ENCODE measurements at places on chromosomes 5 and 9.

GRCh38 chr9:75707191-75707590 lies 183.3 kb upstream of the PCSK5 start:
- no peak for DNase-seq

GRCh38 chr5:113969901-113970300 lies 392.0 kb upstream of the KCNN2 start:
- no peak for DNase-seq

DNA sequence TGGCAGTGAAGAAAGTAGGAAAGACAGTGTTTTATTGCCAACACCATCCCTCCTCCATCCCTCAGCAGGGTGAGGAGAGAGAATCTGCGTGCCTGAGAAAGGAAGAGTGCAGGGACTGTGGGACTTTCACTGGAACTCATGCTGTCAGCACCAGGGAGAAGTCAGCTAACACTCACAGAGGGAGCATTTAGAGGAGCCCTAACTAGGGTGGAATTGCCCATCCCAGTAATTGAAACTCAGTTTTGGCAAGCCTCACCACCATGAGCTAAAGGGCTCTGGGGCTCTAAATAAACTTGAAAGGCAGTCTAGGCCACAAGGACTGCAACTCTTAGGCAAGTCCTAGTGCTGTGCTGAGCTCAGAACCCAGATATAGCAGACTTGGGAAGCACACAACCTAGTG lies 622.3 kb downstream of the SEMA5A start:
- DNase-seq, result no peak

DNA sequence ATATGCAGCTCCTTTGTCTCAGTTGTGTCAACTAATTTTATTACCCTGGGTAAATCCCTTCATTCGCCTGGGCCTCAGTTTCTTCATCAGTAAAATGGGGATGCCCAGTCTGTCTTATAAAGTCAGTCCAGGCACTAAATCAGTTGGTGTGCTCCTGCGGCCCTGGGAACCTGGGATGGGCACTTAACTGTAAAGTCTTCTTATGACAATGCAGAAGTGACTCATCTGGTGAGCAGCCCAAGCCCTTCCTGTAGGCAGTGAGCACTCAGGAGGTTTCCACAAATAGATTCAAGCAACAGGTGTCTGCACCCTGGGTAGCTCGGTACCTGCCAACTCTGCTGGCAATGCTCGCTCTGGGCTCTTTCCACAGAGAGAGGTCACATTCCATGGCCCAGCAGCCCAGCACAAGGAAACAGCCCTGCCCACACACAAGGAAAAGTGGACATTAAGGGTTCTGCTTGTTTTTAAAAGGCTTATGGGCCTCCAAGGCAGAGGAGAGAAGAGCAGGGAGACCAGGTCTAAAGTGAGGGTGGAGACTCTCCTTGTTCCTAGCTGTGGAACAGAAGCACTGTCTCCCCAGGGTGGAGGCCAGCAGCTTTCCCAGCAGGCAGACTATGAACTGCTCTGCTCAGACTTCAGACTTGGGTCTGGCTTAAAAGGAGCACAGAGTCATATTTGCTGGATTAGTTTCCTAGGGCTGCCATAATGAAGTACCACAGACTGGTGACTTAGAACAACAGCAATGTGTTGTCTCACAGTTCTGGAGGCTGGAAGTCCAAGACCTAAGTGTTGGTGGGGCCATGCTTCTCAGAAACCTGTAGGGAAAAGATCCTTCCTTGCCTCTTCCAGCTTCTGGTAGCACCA lies 89.7 kb upstream of the ADRA1B start:
- DNase-seq, result peak; percentile 9

- no peak for DNase-seq
Measured at GRCh38 chr5:134138416-134139376, 24.2 kb downstream of the TCF7 start.

- no peak for DNase-seq
Measured at GRCh38 chr5:2562036-2562435, 189.4 kb downstream of the IRX2 start.

DNA sequence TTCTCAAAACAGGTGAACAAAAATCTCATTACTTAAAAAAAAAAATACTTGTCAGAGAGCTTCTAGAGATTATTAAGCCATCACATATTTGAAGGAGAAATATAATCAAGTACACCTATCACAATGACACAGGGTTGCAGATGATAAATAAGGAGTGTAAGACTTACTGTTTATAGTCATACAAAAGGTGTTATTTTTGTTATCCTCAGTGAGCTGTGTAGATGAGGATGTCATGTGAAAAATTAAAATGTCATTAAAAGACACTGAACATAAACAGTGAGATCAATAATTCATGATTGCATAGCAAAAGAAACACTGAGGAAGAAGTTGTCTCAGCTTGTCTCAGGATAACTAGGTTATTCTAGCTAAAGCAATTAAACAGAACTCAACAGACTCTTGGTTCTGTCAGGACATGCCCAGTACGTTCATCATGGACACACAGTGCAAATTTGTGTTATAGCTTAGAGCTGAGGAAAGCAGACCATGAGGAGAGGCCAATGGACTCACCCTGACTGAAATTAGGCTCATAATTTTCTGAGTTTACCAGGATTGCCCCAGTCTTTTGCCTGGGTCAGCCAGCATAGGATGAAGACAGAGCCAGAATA lies 1162.6 kb upstream of the C9orf72 start:
- no peak for DNase-seq

DNA sequence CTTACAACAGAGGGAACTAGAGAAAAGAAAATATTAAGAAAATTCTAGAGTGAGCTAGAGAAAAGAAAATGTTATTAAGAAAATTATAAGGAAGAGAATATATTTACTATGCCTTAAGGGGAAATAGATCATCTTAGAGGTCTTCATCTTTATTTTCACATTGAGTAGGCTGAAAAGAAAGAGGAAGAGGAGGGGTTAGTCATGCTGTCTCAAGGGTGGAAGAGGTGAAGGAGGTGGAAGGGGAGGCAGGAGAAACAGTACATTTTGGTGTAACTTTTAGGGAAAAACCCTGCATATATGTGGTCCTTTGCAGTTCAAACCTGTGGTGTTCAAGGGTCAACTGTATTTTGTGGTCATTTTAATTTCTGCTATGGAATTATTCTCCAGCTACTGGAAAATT lies 46.6 kb downstream of the PPIP5K2 start:
- no peak for DNase-seq

GRCh38 chr5:141762790-141763368 lies 80.8 kb upstream of the ARAP3 start:
- DNase-seq, result no peak

DNA sequence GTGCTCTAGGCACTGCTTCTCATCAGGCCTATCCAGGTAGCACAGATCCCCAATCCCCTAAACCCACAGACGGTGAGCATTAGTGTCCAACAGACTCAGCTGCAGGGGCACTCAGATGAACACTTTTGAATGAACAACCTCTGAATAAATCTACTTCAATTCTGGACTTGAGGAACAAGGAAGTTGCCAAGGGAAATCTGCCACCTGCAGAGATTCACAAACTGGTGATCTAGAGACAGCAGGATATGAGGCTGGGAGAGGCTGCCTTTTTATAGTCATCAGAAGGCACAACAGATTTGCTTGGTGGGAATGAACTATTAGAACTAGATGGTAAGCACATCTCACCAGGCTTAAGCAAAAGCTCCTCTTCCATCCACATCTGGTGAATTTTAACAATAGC lies 7.0 kb upstream of the HK3 start:
- no peak for DNase-seq

- no peak for DNase-seq
Measured at GRCh38 chr5:155826611-155827507, 500.1 kb upstream of the SGCD start.

- DNase-seq, result no peak
Measured at GRCh38 chr9:133114886-133115603, 6.0 kb downstream of the RALGDS start.

GRCh38 chr9:453832-454231 lies 239.2 kb downstream of the DOCK8 start:
- DNase-seq, result no peak

- no peak for DNase-seq
Measured at GRCh38 chr9:137230705-137231371, at the start of gene SLC34A3. Gene SLC34A3, plus strand, starts transcription at chr9:137230901. Its CDS starts 802 bp downstream, at chr9:137231703.

DNA sequence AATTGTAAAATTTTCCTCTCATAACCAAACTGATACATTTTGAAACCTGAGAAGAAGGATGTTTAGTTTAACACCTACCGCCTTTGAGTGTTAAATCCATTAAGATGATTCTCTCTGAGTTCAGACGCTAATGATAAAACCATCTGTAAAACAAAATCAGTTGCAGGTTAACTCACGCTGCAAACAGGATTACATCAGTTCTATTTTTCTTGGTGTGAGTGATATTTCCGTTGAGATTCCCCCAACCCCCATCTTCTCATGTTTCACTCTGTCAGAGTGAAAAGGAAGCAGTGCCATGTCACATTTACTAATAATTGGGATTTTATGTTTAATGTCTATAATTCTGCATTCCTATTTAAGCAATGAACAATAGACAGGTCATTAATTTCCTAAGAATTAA lies 146.5 kb downstream of the FANCC start:
- no peak for DNase-seq

DNA sequence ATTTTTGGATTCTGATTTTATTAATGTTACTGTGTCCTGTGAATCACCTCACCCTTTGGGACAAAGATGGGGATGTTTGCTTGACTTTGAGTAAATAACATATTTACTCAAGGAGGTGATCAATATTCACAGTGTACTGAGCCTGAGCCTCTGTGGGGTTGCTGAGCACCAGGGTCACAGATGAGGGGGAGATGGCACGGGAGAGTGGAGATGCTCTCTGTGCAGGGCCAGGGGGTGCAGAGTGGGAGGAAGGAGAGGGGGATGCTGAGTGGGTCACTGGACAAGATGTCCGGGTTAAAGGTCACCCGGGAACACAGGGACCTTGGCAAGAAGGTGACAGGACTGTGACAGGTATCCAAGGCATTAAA lies 4.0 kb downstream of the SQSTM1 start:
- DNase-seq, result no peak

- DNase-seq, result no peak
Measured at GRCh38 chr9:91847581-91848091, 102.4 kb downstream of the ROR2 start.

DNA sequence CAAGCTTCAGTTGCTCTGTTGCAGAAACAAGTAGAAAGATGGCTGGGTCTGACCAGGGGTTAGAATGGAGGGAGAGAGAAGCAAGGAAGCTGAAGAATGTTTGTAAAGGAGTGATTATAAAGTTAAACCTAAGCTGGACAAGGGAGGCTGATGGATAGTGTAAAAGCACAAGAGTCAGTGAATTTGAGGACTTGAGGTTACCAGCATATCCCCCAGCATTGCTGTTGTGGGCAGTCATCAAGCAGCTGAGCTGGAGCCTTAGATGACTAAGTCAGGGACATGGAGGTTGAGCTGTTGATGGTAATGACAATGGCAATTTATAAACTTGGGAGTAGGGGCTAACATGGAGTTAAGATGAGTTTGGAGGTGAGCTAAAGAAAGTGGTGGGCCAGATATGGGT lies 131.5 kb downstream of the ERCC6L2 start:
- DNase-seq, result no peak

- DNase-seq, result no peak
Measured at GRCh38 chr5:32589942-32590869, 4.8 kb downstream of the SUB1 start.

DNA sequence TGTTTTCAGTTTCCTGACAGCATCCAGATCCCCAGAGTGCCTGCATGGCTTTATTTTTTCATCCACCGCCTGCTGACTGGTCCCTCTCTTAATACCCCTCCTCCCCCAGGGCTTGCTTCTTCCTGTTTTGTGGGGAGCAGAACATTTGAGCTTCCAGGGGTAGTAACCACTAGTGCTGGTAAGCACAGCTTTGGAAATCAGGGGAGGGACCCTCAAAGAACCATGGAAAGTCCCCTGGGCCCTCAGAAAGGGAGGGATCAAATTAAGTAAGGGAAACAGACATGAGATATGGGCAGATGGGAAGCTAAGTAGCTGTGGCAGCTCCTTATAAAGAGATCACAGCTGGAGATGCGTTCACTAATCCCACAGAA lies 26.8 kb downstream of the GRIA1 start:
- DNase-seq, result no peak

DNA sequence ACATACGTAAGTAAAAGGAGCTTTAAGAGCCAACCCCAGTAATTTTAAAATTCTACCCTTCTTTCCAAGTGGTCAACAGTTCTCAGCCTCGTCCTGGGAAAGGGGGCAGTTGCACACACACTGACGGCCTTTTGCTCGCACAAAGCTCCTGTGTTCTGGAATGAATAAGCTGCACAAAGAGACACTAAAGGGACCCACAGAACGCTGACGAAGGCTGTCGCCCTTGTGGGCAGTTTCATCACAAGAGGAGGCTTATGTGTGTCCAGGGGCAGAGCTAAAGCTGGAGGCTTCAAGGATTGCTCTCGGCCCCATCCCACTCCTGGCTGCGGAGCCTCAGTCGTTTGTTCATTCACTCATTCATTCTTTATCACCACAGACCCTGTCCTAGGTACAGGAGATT lies 67.0 kb upstream of the NEK6 start:
- no peak for DNase-seq

DNA sequence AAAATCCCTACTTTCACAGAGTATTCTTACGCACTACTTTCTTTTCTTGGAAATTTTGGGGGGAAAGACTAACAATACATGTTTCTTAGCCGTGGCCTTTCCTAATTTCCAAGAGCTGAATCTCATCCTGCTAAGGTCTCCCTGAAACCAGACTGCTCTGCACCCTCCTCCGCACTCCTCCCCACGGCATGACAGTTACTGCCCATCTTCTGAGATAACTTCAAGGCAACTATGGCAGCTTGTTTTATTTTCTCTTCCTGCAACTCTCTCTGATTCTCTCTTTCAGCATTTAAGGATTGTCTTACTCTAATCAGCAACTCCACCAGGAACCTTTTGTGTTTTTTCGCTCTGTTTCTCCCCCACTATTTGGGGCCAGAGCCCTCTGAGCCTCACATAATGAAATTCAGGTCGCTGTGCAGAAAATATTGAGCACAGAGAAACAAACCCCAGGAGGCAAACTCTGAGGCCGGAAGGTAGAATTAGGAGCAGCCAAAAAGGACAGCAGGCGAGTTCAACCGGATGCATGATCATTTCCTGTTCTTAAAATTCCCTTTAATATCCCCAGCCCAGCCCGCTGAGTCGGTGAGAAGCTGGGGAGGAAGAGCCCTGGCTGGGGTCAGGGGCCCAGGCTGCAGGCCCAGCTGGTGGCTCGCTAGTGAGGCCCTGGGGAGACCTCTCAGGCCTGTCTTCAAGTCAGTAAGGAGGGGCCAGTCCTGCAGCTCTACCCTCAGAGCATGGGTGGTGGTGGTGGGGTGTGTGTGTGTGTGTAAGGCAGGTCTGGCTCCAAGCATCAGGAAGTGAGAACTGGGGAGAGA lies 213.6 kb upstream of the S1PR3 start:
- no peak for DNase-seq

GRCh38 chr5:57442080-57442839 lies 40.4 kb downstream of the ACTBL2 start:
- no peak for DNase-seq

GRCh38 chr5:4901305-4901811 lies 238.8 kb upstream of the ADAMTS16 start:
- DNase-seq, result no peak
